Osteocyte (in vitro differentiated cells): ENCODE measurements at places on chromosomes 6 and 20. TPM values are rescaled to one million over a fixed set of nuclear protein-coding genes. Genes with fewer than 3 reads are reported as not detected.

- no peaks in the 10 kb centered on the region for H3K36me3 ChIP-seq
- H3K27ac ChIP-seq = no peak overlapping the region
- no peak for DNase-seq
These were observed 676.5 kb downstream of the TENT5A start for GRCh38 chr6:81075974-81076373.

- DNase-seq = no peak
- H3K36me3 ChIP-seq = no peaks in the 10 kb centered on the region
- no peak overlapping the region for H3K27ac ChIP-seq
- peaks cover 14% of the 10 kb centered on the region for H3K4me1 ChIP-seq
These were observed 4.1 kb downstream of the CALHM6 start for GRCh38 chr6:116465246-116465645.

- no peaks in the 10 kb centered on the region for H3K36me3 ChIP-seq
- no peak overlapping the region for H3K27ac ChIP-seq
- H3K4me3 ChIP-seq = no peak overlapping the region
- H3K4me1 ChIP-seq = peaks cover 8% of the 10 kb centered on the region
These were observed 24.6 kb upstream of the ZNF133 start for GRCh38 chr20:18263723-18264122.

The ASIP gene
- not detected in 2 replicates for total RNA-seq

The OR2H1 gene
- total RNA-seq = not detected in 2 replicates

DNA sequence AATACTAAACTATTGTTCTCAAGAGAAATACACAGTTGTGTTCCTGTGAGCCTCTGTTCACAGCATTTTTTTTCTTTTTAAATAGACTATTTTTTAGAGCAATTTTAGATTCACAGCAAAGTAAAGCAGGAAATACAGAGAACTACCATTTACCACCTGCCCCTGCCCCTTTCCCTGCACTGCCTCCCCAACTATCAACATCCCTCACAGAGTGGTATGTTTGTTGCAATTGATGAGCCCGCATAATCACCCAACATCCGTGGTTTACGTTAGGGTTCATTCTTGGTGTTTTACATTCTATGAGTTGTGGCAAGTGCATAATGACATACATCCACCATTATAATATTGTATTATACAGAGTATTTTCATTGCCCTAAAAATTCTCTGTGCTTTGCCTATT, 71.6 kb upstream of the TNFAIP3 start:
- H3K27ac ChIP-seq = no peak overlapping the region
- H3K4me1 ChIP-seq = peaks cover 4% of the 10 kb centered on the region
- no peak overlapping the region for H3K4me3 ChIP-seq
- no peak for DNase-seq
- H3K27me3 ChIP-seq = no peaks in the 10 kb centered on the region
